ENCODE measurements at places on chromosomes 1 and 21.

GRCh38 chr21:14487490-14488432 lies 58.4 kb downstream of the SAMSN1 start:
- DNase-seq, result no peak

DNA sequence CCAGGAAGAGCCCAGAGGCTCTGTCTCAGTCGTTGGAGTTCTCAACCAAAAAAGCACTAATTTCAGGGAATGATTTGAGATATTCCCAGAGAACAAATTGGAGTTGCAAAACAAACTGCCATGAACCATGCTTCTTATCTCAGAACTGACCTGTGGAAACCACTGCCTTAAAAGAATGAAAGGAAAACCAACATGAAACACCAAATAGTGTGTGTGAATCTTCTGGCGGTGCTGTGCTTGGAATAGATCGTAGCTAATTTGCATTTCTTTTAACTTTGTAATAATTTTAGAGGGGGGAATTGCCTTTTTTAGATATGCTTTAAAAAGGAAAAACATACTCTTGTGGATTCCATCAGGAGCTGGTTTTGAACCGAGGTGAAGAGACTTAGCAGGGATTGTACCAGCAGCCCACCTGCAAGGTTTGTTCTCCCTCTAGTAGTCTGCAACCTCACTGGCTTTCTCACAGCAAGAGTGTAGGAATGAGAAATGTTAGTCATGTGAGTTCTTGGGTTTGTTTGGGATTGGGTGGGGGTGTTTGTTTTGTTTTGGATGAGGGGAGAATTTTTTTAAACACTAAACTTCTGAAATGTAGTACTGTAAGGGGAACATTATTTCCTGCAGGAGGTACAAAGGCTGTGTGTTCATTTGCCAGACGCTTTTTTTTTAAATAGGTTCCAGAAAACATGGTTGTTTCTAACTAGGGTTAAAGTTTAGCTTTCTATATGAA lies 45.7 kb upstream of the ANGPTL1 start:
- no peak for DNase-seq

DNA sequence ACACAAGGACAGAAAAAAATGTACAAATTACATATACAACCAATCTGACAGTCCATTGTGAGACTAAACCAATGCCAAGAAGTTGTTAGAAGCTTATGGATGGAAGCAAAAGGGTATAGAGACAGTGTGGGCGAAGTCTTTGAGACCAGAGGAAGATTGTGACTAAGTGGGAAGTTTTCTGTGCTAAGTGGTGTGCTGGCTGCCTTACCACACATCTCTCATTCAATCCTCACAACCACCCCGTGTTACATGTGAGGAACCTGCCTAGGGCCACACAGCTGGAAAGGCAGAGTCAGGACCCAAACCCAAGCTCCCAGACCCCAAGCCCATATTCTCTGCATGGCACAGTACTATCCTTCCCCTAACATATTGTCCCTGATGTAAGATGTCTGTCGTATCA lies 53.5 kb upstream of the DUSP10 start:
- DNase-seq, result no peak

DNA sequence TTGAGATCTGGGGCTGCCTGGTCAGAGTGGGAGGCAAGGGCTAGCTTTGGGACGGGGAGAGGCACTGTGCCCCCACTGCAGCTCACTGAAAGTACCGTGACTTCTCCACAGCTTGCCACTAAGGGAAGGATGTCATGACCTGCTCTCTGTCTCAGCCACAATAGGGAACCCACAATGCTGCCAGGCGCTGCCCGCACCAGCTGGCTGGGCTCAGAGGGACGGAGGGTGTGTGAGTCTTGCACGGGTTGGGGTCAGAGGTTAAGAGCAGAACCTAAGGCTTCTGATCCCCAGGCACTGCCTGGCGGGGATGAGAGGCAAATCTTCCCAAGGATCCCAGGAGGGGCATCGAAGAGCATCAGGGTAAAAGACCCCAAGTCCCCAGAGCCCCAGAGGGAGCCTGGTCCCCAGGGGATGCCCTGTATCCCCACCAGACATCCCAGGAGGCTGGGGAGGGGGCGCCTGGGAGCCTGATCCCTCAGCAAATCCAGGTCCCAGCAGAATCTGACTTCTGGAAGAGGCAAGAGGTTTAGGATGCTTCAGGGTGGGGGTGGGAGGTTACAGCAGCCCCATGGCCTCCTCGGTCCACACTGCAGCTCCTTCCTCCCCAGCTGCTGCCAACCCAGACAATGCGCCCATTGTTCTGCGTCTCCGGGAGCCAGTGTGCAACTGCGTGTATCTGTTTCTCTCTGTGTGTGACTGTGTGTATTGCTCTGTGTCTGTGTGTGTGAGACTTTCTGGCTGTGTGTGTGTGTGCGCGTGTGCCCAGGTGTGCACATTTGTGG lies 2.0 kb upstream of the MARCKSL1 start:
- no peak for DNase-seq

DNA sequence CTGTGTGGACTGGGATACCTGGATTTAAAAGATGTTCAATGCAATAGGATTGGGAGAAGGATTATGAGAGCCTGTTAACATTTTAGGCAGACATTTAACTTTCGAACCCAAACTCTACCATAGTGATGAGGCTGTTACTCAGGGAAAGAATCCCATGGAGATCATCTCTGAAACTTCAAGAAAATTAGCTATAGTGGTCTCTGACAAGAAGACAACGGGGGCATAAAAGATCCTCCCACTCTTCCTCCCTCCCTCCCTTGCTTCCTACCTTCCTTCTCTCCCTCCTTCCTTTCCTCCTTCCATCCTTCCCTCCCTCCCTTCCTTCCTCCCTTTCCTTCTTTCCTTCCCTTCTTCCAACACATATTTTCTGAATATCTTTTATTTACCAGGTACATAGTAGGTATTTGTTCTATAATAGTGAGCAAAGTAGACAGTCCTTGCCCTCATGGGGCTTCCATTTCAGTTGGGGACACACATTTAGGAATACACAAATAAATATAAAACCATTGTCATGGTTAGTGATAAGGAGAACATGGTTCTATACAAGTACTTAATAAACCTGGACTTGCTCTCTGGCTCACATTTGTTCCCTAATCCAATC lies 143.2 kb downstream of the ATP6V1G3 start:
- no peak for DNase-seq

- DNase-seq, result no peak
Measured at GRCh38 chr1:108016451-108016920, 51.5 kb upstream of the VAV3 start.

DNA sequence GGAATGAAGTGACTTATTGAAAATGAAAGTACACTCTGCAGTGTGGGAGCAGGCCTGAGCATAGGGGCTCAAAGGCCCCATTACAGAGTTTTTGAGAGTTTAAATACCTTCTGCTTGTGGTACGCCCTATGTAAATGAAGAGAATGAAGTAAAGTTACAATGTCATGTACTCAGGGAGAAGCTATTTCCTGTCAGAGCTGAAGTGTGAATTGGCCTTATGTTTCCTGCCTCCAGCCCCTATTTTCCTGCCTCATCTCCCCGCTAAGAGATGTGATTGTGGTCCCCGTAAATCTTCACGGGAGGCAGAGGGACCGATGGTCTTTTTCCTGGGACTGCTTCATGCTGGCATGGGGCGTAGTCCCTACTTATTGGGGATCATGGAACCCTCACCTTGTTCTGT lies 2.5 kb upstream of the ZNF683 start:
- no peak for DNase-seq
